ENCODE measurements at places on chromosomes 12 and 14. TPM values are rescaled to one million over a fixed set of nuclear protein-coding genes. Genes with fewer than 3 reads are reported as not detected.

DNA sequence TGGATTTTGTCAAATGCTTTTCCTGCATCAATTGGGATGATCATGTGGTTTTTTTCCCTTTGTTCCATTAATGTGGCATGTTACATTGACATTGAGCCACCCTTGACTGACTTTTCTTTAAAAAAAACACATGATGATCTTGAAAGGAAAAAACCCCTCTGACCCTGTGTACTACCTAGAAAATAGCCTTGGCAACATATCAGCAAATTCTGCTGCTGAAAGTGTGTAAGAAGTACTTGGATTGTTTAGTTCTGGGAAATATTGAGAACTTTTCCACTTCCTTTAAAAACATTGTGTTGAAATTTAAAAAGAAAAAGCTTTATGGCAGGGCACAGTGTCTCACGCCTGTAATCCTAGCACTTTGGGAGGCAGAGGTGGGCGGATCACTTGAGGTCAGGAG is 20.7 kb downstream of the ACACB start:
- no peak for ATAC-seq

The SLCO1B3 gene
- total RNA-seq: 1.2 TPM

The DEPDC4 gene
- total RNA-seq: 0.68 TPM

- ATAC-seq: peak; percentile 51
These were observed 6.3 kb upstream of the LTBP2 start for GRCh38 chr14:74618078-74618952.

The DTX1 gene
- total RNA-seq: 0.68 TPM

The TIGAR gene
- 6.1 TPM for total RNA-seq

The CLEC14A gene
- 4.1 TPM for total RNA-seq

Data from esophagus mucosa (tissue), 1 donor.